ENCODE measurements at places on chromosomes 7 and 10.

GRCh38 chr10:78351283-78351682, 317.6 kb downstream of the RPS24 start:
- DNase-seq, result no peak

GRCh38 chr7:50216626-50217025, 87.9 kb upstream of the IKZF1 start:
- DNase-seq, result no peak

GRCh38 chr7:125504848-125505247, 575.2 kb upstream of the POT1 start:
- DNase-seq, result no peak

- no peak for DNase-seq
Observed at GRCh38 chr10:98790817-98791216, 344.1 kb upstream of the HPS1 start.

DNA sequence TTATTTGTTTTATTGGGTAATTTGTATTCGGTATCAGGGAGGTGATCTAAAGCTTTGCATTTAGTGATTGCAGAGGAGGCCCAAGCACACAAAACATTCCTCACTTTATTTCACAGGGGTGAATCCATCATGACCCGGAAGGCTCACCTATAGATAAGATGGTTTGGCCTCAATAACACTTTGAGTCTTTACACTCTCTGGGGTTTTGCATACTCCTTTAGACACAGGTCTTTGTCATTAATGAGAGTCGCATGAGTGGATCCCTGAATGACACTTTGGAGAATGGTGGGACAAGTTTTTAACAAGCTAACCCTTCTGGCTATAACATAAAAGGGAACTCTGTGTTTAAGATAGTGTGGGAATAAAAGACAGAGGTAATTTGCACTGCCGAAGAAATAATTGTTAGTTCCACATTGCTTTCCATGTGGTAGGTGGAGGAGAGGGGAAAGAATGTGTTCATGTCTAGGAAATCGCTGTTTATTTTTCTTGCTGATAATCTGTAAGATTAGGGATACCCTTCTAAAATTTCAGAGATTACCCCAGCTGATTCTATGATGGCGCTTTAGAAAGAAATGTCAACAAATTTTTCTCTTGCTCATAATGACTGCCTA, 455.8 kb downstream of the TFEC start:
- no peak for DNase-seq

GRCh38 chr10:103758294-103758681, 97.1 kb downstream of the SH3PXD2A start:
- DNase-seq, result no peak
